ENCODE measurements at places on chromosomes 11 and 22.
A peak's percentile ranks its signal among the peaks of the same experiment; 100 is the strongest.

DNA sequence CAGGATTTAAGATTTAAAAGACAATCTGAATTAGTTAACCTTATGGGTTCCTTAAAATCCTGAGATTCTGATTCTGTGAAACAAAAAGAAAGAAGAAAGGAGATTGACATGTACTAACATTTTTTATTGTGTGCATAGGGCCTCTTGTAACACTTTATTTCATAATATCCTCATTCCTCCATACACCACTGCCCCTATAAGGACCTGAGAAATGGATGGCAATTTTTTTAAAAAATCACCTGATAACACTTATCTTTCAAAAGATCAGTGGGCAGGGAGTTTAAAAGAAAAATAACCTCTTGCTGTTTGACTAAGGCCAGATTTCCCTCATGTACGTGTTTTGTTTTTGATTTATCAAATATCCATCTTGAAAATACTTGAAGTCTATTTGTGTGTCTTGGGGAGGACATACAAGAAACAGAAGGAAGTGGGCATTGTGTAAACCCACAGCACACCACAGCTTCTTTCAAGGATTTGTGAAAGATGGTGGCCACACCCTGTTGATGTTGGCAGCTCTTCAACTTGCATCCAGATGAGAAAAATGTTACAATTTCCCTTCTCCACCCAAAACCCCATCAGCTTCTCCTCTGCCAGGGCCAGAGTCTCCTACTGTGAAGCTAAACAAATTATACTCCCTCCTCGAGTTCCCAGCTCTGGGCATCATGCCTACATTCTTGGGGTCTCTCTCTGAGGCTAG lies 35.0 kb upstream of the MPEG1 start:
- no peak for DNase-seq

DNA sequence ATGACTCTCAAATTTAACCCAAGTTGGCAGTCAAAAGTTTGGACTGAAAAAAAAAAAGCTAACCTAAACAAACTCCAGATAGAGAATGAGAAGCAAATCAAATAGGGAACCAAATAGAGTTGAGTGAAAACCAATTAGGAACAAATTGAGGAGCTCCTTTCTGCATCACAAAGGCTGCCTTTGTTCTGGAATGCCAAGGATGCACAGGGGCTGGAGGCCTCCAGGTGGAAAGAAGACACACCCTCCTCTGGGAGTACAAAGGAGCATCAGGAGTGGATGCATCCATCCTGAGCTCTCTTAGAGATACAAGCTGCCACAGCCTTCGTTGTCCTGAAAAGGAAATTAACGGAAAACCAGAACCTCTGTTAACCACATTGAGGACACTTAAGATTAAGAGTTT lies 73.3 kb downstream of the MRGPRX1 start:
- no peak for DNase-seq

GRCh38 chr22:29531419-29531818 lies 22.1 kb downstream of the THOC5 start:
- DNase-seq = no peak

- DNase-seq = no peak
Measured at GRCh38 chr22:17786435-17787161, 12.3 kb upstream of the BID start.

- no peak for DNase-seq
Measured at GRCh38 chr11:83663446-83663845, 377.3 kb upstream of the CCDC90B start.

- DNase-seq = no peak
Measured at GRCh38 chr22:29914991-29915533, 32.1 kb downstream of the MTMR3 start.

DNA sequence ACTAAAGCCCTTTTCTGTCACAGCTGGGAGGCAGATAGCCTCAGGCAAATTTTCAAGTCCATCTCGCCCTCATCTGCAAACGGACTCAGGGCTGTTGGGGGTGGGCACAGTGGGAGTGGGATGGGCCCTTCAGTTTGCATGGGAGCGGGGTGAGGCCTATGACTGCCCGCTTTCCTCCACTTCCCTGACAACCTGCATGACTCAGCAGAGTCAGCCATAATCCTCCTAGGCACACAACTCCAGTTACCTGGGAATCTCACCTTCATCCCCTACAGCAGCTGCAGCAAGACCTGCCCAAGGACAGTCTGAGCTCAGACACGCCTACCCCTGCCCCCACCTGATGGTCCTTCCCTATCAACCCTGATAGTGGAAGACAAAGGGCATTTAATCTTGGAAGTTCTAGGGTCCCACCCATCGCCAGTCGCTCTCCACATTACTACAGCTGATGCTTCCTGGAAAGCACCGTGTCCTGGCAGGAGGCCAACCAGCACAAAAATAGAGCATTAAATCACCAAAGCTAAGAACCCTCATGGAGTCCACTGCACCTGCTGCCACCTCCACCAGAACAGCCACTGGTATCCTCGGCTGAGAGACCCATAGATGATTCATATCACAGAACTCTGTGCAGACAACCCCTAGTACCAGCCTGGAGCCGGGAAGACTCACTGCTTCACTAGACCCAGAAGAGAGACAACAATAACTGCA lies 319.3 kb downstream of the DCDC1 start:
- no peak for DNase-seq

GRCh38 chr22:40237241-40237640 lies 59.5 kb downstream of the TNRC6B start:
- no peak for DNase-seq

DNA sequence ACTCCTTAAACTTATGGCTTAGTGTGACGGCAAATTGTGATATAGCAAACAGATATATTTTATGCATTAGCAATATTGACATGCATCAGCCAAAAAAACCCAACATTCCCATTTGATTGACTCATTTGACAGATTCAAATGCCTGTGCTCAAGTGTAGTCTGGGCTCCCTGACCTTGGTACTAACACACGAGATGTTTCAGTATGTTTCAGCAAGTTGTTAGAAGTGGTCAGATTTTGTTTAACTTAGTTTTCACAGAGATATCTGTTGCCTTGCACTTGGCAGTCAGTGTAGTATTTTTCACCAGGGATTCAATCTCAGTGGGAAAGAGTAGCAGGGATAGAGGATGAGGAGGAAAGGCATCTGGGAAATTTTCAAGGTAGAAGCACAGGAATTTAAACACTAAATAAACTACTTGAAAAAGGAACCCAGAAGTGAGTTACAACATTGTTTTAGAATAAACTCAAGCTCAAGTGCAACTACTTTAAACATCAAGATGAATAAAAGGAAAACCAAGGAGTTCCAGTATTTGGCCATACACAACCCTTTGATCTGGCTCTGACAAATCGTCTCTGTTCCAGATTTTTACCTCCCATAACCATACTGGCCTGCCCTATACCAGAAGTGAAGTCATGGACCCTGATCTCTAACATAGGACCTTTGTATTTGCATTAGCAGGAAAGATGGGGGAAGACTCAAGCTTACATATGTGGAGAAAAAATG lies 56.5 kb upstream of the BLID start:
- no peak for DNase-seq

DNA sequence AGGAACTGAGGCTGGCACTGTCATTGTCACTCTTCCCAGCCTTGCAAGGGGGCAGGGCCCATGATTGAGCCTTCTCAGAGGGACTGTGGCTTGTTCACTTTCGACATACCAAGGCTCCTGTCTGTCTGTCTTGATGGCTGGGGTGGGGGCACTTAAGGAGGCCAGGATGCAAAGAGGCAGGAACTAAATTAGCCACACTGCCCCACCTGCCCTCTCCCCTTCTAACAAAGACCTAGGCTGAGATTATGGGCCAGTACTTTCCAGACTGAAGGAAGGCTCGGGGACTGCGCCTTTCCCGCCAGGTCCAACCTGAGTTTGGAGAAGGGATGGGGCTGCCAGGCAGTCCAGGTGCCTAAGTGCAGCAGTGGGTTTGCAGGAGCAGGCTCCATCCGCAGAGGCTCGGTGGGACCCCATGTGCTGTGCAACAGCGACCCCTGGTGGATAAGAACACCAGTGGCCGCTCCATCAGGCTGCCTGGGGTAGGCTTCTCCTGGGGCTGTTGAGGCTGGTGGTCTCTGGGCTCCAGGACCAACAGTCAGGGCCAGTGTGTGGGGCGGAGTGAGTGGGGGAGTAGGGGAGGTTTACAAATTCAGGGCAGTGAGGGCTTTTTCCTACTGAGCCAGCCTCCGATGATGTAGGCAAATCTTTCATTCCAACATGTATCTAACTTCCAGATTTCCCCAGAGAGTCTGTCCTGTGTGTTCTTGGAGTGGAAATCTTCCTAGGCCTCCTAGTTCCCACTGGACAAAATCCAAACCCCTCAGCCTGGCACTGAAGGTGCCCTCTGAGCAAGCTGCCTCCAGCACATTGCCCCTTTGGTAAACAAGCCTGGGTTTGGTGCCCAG lies 93.9 kb downstream of the INSC start:
- peak; percentile 64 for DNase-seq

DNA sequence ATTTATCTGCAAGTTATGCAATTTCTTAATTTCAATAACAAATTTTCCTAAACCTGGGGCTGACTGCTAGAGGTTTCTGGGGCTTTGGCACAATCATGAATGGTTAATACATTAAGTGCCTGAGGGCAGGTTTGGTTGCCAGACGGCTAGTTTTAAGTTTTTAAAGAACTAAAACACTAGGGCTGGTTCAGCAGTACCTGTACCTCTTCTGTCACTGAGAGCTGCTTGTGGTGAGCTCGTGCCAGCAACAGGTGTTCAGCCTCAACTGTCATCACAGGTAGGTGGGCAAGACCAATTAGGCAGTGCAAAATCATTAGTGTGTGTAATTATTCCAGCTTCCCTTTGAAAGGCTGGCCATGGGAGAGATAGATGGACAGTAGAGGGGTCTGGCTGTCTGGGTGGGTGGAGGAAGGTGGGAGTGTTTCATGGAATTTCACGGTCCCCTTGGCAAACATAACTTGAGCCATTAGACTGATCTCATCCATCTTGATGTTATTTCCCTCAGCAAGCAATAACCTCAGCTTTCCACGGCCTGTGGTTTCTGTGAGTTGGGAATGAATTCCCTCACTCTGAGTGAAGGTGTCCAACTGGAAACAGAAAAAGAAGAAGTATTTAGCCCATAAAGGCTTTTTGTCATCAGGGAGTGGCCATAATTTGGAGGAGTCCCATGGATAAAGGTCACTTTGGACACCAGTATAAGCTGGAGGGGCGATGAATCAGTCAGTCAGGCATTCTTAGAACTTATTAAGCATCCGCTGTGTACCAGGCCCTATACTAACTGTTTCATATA lies 114.8 kb downstream of the SNX19 start:
- no peak for DNase-seq

GRCh38 chr11:27991736-27992135 lies 116.2 kb downstream of the KIF18A start:
- DNase-seq = no peak

DNA sequence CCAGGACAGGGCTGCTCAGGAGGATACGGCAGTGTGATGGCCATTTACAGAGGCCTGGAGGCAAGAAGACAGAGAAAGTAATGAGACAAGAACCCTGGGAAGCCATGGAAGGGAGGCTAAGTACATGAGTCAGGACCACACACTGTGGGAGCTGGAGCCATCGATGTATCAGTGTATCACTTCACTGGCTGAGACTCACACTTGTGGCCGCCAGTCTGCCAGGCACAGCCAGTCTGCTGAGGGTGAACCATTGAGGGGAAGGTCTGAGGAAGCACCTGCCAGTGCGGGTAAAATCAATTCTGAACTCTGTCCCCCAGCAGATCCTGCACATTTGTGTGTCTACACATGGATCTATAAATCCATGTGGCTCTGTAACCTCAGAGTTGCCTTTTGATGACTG lies 195.6 kb downstream of the GRIK4 start:
- DNase-seq = no peak

DNA sequence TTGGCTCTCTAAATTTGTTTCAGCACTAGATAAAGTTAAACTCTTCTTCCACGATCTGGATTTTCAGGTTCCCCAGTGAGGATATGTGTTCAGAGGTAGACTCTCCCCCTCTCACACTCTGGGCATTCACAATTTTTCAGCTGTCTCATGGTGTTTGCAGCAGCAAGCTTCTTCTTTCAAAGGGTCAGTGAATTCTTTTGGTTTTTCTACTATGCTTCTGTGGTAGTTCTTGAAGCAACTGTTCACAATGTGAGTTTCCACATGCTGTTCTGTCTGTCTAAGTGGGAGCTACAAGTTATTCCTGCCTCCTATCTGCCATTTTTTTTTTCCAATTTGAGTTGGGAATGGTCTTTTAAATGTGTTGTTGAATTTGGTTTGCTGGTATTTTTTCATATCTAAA lies 25.4 kb downstream of the CNTF start:
- DNase-seq = no peak

DNA sequence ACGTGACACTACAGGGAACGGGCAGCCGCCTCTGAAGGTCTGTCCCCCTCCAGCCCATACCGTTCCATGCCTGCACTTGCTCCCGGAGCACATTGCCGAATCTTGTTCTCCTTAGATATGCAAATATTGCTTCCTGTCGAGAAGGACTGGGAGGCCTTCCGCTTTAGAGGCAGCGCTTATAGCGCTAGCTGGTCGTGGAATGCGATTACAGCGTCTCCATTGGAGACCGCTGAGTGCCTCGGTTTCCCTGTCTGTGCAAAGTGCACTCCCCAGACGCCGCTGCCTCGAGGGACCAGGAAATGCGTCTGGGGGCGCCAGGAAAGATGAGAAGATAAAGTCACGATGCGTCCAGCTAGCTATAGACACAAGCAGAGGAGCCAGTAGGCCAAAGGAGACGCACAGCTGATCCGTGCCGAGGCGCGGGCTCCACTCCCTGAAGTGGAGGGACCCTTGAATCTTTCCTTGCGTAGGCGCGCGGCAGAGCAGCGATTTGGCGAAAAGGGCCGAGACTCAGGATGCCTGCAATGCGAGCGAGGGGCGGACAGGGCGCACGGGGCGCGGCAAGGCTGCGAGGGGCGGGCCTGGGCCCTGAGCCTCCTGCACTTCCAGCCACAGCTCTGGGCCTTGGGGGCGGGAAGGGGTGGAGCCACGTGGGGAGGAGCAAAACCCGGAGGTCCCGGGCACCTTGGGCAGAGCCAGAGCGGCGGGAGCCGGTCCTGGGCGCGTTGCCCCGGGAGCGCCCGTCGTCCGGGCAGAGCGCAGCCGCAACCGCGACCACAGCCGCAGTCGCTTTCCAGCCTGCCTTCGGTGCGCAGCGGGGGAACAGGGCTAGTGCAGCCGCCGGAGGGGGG lies at the start of gene RASSF10:
Gene RASSF10 (plus strand): TSS at position 692 of the 851 bp plus-strand sequence. CDS start 261 bp downstream, outside the sequence.
- DNase-seq = no peak

DNA sequence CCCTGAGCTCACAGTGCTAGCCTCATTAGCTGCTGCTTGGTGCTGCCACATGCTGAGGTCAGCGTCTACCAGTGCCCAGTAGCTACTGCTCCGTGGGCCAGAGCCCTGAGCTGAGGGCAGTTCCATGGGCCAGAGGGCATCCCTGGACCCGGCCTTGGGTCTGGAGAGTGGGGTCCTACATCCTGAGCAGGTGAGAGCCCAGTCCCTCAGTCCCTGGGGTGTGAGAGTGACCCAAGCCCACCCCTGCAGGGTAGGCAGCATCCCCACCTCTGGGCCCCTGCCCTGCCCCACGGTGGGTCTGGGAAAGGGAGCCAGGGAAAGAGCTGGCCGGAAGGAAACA lies 9.8 kb downstream of the LMNTD2 start:
- DNase-seq = no peak

DNA sequence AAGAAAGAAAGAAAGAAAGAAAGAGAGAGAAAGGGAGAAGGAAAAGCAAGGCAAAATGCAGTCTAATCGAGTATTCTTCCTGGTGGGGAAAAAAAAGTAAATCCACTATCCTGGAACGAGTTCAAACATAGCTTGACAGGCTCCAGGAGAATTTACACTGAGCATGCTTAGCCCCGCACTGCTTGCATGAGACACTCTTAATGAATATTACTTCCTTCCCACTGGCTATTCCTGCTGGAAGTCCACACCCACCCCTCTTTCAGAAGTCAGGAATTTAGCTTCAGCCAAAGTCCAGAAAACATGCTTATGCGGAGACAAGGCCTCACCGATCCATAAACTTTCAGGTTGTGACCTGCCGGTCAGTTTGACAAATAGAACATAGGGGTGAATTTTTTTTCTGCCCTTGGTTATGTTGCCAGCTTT lies 251.8 kb upstream of the BLID start:
- DNase-seq = no peak

Data from activated T-cell treated with anti-CD3 and anti-CD28 coated beads for 4 hours (primary cell).